ENCODE measurements at places on chromosomes 11 and 22. TPM values are rescaled to one million over a fixed set of nuclear protein-coding genes. Genes with fewer than 3 reads are reported as not detected.

DNA sequence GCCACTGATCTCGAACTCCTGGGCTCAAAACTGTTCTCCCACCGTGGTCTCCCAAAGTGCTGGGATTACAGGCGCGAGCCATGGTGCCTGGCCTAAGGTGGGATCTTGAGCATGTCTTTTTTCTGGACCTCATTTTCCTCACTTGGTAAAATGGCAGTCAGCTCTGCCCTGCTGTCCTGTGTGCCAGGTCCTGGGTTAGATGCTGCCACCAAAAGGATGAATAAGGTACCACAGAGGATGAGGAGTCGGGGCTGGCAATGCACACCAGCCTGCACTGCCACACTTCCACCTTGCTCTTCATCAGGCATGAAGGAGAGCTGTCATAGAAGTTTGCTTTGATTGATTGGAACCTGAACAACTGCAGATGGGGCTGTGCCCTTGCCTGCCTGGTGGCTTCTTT lies 32.3 kb downstream of the ACO2 start:
- H3K4me1 ChIP-seq, result no peaks in the 10 kb centered on the region
- no peak overlapping the region for H3K4me3 ChIP-seq
- no peaks in the 10 kb centered on the region for H3K27me3 ChIP-seq

DNA sequence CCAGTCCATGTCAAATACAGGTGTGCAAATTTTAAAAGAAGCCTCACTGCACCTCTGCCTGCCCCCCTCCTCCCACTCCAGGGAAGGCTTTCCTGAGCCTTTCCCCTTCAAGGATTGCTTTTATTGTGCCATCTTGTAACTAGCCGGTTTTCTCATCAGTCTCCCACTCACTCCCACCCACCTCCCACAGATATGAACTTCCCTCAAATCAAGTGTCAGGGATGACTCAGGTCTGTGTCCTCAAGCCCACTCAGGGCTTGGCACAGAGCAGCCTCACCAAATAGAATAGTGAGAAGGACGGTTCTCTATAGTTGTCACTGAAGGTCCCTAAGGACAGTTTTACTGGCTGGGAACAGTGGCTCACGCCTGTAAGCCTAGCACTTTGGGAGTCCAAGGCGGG lies 43.0 kb downstream of the THAP12 start:
- H3K27ac ChIP-seq, result no peak overlapping the region
- H3K27me3 ChIP-seq, result no peaks in the 10 kb centered on the region
- H3K36me3 ChIP-seq, result no peaks in the 10 kb centered on the region
- H3K4me3 ChIP-seq, result no peak overlapping the region

Gene KCTD14
- 7.7 TPM for total RNA-seq

Gene CD248
- 629 TPM for total RNA-seq

DNA sequence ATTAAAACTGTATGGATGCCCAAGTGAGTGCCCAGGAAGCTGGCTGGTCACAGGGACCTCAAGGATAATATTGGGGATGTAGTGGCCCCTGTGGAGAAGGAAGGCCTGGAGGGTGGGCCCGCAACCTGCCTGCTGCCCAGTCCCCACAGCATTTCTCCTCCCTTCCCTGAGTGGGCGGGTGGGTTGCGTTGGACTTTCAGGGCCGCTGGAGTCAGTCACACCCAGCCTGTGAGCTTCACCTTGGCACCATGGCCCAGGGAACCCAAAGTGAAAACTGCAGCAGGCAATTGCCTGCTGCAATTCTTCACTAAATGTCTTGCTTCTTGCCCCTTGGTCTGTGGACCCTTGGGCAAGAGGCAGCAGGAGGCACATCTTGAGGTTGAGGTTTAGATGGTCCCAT lies 4.7 kb downstream of the GNAZ start:
- H3K36me3 ChIP-seq, result peaks cover 49% of the 10 kb centered on the region
- H3K4me3 ChIP-seq, result no peak overlapping the region
- DNase-seq, result no peak
- peak overlapping the region; percentile 5 for H3K27ac ChIP-seq
- H3K27me3 ChIP-seq, result no peaks in the 10 kb centered on the region
- H3K4me1 ChIP-seq, result peaks cover 85% of the 10 kb centered on the region

DNA sequence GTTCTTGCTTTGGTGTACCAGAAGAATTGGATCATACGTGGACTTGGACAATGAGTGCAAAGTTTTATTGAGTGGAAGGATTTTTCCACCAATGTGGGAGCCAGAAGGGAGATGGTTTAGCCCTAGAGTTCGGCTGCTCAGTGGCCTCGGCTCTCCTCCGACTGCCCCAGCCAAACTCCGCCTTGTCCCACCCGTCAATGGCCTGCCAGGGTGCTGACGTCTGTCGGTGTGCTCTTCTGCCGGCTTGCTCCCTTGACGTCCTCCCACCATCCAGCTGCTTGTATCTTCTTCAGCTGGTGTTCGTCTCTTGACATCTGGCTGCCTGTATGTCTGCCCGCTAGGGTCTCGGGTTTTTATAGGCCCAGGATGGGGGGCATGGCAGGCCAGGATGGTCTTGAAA lies 154.8 kb downstream of the APOL5 start:
- no peaks in the 10 kb centered on the region for H3K27me3 ChIP-seq
- no peaks in the 10 kb centered on the region for H3K36me3 ChIP-seq
- H3K27ac ChIP-seq, result no peak overlapping the region
- peaks cover 6% of the 10 kb centered on the region for H3K4me1 ChIP-seq

DNA sequence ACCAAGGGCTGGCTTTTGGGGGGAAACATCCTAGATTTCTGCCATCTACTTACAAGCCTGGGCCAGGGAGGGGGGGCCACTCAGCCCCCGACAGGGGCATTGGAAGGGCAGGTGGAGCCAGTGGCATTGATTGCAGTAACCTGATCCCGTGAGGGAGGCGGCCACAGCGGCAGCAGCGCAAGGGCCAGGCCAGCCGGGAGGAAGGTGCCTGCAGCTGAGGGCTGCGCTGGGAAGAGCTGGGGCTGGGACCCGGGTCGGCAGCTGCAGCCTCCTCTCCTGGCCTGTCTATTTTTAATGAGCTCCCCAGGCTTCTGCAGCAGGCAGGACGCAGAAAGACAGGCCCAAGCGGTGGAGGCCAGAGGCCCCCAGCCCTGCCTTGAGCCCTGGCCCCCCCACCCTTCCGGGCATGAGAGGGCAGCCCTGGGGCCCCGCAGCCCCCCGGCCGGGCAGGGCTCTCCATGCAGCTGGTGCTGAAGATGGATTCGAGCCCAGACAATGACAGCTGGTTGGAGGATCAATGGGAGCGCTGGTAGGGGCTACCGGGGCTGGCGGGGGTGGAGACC lies 10.6 kb downstream of the FREY1 start:
- DNase-seq, result no peak
- peaks cover 60% of the 10 kb centered on the region for H3K27me3 ChIP-seq
- peaks cover 18% of the 10 kb centered on the region for H3K4me1 ChIP-seq
- H3K36me3 ChIP-seq, result no peaks in the 10 kb centered on the region

DNA sequence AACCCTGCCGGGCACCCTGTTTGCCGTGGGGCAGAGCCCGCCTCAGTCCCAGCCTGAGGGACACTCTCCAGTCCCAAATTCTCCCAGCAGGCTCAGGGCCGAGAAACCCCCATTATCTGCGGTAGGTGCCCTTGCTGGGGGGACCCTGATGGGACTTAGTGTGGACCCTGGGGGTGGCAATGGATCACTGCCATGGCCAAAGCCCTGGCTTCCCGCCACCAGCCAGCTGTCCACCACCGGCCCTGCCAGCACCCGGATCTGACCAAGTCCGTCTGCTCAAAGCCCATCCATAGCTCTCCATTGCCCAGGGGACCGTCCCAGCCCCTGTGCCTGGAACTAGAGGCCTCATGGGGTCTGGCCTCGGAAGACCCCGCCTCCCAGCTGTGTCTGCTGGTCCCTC lies 24.4 kb downstream of the WNT7B start:
- H3K4me1 ChIP-seq, result no peaks in the 10 kb centered on the region
- DNase-seq, result no peak
- H3K27me3 ChIP-seq, result peaks cover 4% of the 10 kb centered on the region
- H3K4me3 ChIP-seq, result no peak overlapping the region
- H3K36me3 ChIP-seq, result no peaks in the 10 kb centered on the region

Gene CBLIF
- not detected for total RNA-seq

GRCh38 chr22:44071781-44072326 lies 47.8 kb downstream of the PARVB start:
- H3K27ac ChIP-seq, result no peak overlapping the region
- no peaks in the 10 kb centered on the region for H3K27me3 ChIP-seq
- no peaks in the 10 kb centered on the region for H3K4me1 ChIP-seq
- H3K4me3 ChIP-seq, result no peak overlapping the region
- no peak for DNase-seq
- H3K36me3 ChIP-seq, result no peaks in the 10 kb centered on the region

DNA sequence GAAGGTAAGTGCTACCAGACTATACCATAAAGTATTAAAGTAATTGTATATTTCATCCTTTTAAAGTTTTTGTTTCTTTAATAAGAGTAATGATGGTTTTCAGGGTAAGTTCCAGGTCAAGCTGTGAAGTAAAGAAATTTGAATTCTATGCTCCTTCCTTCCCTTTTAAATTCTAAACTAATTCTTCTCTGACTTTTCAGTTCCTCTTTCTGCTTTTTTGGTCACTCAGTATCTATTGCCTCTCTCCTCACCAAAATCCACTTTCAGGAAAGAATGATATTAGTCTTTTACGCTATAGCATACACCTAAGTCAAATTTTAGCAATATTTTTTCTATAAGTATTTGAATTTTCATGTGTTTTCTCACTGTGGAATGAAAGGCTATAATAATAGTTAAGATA lies 8.2 kb downstream of the MMP8 start:
- DNase-seq, result no peak
- H3K27me3 ChIP-seq, result no peaks in the 10 kb centered on the region
- no peaks in the 10 kb centered on the region for H3K36me3 ChIP-seq
- no peak overlapping the region for H3K27ac ChIP-seq

- no peak overlapping the region for H3K4me3 ChIP-seq
- DNase-seq, result no peak
- H3K4me1 ChIP-seq, result no peaks in the 10 kb centered on the region
- no peak overlapping the region for H3K27ac ChIP-seq
These were observed 59.2 kb downstream of the SYTL2 start for GRCh38 chr11:85751724-85752123.

DNA sequence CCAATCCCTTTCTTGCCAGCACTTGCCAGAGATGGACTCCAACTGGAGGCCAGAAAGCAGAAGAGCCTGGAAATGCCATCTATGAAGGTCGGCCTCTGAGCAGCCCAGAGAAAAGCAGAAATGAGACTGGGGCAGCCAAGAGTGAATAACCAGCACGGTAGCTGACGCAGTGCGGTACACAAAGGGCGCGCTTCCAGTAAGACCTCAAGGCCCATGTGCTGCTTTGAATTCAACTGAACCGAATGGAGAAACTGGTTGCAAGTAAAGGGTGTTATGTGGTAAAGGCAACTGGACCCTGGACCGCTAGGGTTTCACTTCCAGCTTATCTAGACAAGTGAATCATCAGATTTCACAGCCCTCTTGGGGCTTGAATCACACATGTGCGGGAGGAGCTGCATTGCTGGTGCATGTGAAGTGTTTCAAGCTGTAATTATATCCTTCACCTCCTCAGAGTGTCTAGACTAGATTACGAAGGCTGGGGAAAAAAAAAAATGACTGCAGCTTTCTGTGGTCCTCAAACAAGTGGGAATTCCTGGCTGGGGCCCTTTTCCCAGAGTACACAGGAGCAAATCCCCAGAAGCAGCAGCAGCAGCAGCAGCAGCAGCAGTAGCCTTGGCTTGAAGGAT lies 128.9 kb downstream of the CCDC34 start:
- no peak overlapping the region for H3K4me3 ChIP-seq
- peak overlapping the region; percentile 51 for H3K27ac ChIP-seq
- no peaks in the 10 kb centered on the region for H3K36me3 ChIP-seq
- no peaks in the 10 kb centered on the region for H3K27me3 ChIP-seq

DNA sequence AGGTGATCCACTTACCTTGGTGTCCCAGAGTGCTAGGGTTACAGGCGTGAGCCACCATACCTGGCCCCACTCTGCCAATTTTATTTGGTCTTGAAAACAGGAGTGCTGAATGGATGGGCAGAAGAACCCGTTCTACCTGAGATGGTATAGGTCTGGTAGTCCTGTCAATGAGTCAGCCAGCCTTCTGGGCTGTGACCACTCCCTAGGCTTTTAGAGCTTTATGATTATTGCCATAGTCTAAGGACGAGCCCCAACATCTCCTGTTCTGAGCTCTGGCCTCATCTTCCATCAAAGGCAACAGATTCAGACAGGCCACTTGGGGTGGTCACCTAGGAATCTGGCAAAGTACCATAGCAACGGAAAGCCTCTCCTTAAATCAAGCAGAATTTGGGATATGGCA lies 11.5 kb downstream of the ZDHHC5 start:
- DNase-seq, result no peak
- H3K36me3 ChIP-seq, result peaks cover 83% of the 10 kb centered on the region
- H3K27ac ChIP-seq, result no peak overlapping the region

DNA sequence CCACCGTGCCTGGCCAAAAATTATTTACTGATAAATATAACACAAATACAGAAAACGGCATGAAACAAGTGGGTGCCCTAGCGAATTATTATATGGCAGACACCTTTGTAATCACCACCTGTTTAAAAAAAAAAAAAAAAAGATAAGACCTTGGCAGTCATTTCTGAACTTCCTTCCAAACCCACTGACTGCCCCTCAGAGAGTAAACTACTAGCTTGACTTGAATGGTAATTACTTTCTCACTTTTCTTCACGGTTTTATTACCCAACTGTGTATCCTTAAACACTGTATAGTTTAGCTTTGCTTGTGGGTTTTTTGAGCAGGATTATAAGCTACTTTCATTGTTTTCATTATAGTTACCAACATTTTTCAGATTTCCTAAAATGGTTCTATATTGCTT lies 23.7 kb downstream of the SFI1 start:
- no peak overlapping the region for H3K4me3 ChIP-seq
- peaks cover 9% of the 10 kb centered on the region for H3K4me1 ChIP-seq
- no peak overlapping the region for H3K27ac ChIP-seq
- DNase-seq, result no peak
- H3K36me3 ChIP-seq, result peaks cover 3% of the 10 kb centered on the region

Gene OR8H1
- not detected for total RNA-seq

DNA sequence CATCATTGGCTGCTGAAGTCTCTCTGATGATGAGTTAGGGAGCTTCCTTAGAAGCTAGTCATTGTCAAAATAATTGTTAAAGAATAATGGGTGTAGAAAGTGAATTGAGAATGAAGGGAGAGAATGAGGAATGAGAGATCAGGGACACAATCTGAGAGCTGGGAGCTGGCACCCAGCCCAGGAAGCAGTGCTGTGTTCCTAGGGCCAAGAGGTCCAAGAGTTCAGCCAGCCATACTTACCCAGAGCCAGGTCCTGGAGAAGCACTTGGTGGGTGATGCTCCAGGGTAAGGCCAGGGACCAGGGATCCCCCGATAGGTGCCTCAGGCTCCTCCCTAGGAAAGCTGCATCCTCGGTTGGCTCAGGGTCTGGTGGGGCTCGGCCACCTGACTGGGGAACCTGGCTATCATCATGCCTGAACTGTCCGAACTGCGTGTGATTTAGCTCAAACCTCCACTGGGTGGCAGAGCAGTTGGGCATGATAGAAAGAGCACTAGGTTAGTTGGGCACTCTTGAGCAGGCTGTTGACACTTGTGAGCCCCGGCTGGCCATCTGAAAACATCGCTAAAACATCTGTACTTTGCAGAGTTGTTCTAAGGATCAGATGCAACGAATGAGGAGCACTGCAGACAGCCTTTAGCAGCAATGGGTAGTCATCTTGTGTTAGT lies 123.9 kb upstream of the NCAM1 start:
- no peaks in the 10 kb centered on the region for H3K27me3 ChIP-seq
- H3K36me3 ChIP-seq, result no peaks in the 10 kb centered on the region
- no peaks in the 10 kb centered on the region for H3K4me1 ChIP-seq
- no peak overlapping the region for H3K4me3 ChIP-seq
